ENCODE measurements at places on chromosomes 7 and 10.

DNA sequence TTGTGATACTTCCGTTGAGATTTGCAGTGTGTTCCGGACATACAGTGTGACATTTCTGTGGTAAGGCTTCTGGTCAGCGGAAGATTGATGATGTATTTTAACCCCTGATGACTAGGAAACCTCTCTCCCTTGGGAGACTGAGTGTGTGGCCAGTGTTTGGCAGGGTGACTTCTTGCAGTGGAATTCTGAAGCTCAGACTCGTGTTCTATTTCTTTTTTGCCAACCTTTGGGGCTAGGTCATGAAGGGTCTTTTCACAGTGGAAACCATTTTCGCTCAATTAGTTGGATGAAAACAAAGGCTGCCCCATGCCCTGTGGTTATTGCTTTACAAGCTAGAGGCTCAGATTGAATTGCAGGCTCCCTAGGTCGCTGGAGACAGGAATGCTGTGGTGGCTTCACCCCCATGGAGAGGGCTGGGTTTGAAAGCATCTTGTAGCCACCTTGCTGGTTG is 288.9 kb downstream of the BBS9 start:
- DNase-seq = no peak

DNA sequence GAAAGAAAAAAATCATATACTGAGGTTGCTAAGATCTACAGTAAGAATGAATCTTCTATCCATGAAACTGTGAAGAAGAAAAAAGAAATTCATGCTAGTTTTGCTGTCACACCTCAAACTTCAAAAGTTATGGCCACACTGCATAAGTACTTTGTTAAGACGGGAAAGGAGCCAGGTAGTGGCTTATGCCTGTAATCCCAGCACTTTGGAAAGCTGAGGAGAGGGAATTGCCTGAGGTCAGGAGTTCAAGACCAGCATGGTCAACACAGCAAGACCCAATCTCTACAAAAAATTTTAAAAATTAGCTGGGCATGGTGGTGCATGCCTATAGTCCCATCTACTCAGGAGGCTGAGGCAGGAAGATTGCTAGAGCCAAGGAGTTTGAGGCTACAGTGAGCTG is 22.1 kb downstream of the CCDC186 start:
- DNase-seq = no peak

- no peak for DNase-seq
These were observed 30.4 kb downstream of the RAMP3 start for GRCh38 chr7:45187946-45188411.

DNA sequence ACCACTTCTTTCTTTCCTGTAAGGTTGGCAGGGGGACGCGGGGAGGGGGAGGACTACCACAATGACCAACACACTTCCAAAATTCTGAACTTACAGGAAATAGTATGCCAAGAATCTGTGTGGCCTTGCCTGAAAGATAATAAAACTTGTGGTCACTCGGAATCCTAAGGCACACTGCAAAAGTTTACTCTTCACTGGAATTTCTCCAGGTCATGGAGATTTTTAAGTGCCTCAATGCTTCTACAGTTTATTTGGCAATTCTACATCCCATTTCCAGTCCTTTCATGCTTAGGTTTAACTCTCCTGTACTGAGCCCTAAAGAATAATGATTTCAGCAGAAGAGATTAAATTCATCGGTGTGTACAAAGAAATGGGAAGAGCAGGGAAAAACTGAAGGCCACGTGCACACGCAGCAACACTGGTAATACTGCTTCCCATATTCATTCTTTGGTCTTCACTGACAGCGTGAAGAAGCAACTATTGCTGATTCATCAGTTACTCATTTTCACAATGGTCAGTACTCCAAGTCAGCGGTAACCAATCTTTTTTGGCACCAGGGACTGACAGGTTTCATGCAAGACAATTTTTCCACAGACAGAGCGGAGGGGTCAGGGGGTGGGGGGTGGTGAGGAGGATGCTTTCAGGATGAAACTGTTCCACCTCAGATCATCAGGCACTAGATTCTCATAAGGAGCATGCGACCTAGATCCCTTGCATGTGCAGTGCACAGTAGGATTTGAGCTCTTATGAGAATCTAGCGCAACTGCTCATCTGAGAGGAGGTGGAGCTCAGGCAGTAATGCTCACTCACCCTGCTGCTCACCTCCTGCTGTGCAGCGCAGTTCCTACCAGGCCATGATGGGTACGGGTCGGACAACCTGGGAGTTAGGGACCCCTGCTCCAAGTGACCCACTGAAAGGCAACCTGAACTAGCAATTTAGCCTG is 9.8 kb downstream of the LARP4B start:
- no peak for DNase-seq

- DNase-seq = no peak
These were observed 3.1 kb downstream of the PWWP2B start for GRCh38 chr10:132400041-132400546.

DNA sequence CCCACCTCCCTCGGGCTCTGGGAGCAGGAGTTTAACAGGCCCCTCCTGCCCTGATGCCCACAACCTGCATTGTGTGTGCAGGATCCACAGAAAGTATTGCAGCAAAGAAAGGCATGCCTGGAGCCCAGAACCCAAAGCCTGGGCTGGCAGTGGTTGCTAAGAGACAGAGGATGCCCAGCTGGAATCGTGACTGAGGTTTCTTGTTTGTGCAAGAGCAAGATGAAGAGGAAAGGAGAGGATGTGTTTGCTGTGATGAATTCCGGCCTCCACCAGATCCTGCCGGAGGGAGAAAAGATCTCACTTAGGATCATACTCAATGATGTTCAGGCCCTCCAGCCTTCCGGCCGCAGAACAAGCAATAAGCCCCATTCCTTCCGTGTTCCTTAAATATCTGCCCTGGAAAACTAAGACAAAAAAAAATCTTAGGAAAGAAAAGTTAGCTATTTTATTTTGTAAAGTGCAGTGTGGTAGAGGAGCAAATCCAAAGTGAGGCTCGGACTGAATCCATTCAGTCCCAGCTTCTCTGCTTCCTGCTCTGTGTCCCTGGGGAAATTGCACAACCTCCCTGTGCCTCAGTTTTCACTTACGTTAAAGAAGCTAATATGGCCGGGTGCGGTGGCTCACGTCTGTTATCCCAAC is 57.1 kb downstream of the SLIT1 start:
- DNase-seq = no peak

- no peak for DNase-seq
These were observed 9.9 kb downstream of the CLDN12 start for GRCh38 chr7:90413185-90413528.

DNA sequence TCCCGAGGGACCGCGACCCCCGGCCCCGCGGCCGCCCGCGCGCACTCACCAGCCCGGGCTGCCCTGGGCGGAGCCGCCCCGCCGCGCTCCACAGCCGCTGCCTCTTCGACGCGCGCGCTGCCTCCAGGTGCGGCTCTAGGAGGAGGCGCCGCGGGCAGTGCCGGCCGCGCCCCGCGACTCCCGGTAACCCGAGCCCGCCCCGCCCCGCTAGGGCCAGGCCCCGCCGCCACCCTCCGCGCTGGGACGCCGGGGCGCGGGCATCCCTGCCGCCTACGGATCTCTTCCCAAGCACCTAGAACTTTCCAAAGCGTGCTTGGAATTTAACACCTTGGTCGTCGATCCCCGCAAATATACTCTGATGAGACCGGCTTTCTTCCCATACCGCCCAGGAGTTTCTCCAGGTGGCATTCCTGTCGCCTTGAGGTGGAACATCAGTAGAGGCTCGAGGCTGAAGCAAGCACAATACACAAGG is at the start of gene SLC26A5:
Gene SLC26A5, minus strand, starts transcription at position 159 of the 472 bp plus-strand sequence. CDS start 24,693 bp downstream, outside the sequence.
- DNase-seq = no peak

GRCh38 chr10:51743146-51743545 is 43.8 kb upstream of the CSTF2T start:
- DNase-seq = no peak

DNA sequence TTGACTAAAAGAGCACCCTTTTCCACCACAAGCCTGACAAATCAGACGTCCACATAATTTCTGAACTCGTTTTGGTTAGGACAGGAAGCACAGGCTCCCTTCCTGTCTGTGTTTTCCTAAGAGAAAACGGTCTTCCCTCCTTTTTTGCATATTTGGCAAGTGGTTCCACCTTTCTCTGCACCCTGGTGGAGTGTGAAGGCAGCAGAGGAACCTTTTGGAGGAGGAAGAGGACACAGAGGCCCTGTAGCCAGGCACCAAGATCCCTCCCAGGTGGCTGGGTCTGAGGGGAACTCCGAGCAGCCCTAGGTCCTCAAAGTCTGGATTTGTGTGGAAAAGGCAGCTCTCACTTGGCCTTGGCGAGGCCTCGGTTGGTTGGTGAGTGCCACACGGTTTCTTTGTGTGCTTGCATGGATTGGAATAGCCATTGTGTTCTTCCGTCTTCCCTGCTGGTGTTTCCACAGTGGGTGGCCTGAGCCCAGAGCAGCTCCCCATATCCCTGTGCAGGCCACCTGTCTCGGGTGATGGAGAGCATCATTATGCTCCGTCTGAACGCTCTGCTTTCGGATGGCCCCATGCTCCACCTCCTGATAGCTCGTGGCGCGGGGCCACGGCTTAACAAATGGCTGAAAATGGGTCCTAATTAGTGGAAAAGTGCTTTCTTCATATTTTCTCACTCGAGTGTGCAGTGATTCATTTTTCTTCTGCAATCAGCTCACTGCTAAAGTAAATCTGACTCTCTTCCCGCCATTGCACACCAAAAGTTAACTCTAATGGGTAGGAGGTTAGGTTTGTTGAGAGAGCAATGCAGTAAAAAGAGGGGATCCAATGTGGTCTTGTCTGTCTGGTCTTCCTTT is 4.2 kb downstream of the IKZF1 start:
- DNase-seq = no peak

- DNase-seq = no peak
These were observed 38.1 kb upstream of the GRM8 start for GRCh38 chr7:127290801-127291361.

DNA sequence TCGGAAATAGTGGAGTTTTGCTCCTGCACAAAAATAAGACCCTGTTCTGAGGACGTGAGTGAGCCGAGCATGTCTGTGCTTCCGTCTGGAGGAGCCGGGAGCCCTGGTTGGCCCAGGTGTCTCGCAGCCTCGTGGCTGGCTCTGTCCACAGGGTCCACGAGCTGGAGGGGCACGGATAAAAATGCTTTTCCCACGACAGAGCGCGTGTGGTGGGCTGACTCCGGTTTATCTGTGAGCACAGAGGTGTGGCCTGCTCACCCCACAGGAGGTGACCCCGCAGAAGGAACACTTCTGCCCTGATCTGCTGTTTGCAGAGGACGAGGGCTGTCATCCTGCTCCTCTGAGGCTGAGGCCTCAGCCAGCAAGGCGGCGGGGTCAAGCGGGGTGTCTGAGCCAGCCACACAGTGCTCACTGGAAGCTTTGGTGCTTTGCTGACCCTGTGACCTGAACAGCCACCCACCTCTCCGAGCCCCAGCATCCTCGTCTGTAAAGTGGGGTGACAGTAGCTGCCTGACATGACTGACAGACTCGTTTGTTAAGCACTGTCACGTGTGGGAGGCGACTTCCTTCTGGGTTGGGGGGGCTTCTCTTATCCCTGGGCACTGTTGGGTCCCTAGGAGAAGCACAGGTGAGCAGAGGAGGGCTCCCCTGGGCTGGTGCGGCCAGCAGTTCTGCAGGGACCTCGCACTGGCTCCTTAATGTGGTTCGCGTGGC is 162.5 kb downstream of the DNAJB6 start:
- DNase-seq = no peak

DNA sequence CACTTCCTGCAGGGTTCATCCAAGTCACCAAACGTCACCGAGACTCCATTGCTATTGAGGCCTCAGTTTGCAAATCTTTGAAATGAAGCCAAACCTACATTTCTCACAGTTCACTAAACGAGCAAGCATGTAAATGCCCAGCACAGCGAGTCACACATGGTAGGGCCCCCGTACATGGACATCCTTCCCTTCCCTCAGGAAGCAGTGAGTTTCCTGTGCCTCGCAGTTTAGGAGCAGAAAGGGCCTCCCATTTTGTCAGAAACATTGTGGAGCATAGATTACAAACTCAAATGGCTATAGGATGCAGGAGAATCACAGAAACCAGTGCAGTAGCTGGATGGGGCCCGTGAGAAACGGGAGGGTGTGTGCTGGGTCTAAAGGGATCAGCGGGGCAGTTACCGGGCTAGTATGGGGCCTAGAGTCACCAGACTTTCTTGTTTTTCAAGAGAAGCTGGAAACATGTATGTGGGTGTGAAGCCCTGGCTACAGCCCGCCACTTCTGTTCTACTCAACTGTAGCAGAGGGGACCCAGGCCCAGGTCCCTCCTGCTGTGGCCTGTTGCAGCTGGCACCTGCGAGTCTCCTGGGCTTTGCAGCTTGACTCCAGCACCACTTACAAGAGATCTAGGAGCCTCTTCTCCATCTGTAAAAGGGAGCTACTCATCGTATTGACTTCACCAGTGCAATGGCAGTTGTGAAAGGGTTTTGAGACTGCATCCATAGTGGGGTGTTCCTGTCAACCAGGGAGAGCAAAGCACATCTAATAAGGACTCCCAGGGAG is 14.2 kb upstream of the SLC18A3 start:
- DNase-seq = no peak

DNA sequence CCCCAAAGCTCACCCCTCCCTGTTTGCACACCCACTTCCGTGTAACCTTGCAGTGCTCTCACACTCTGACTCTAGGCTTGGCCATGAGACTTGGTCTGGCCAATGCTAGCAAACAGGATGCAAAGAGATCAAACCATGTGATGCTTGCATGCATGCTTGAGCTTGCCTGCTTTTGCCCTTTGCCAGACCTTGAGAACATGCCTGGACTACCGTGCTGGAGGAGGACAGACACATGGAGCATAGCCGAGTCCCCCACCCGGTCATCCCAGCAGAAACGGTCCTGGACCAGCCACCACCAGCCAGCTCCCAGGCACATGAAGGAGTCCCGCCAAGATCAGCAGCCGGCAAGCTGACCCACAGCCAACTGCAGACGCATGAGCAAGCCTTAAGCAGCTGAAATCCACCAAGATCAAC is 23.4 kb downstream of the PYROXD2 start:
- DNase-seq = no peak

DNA sequence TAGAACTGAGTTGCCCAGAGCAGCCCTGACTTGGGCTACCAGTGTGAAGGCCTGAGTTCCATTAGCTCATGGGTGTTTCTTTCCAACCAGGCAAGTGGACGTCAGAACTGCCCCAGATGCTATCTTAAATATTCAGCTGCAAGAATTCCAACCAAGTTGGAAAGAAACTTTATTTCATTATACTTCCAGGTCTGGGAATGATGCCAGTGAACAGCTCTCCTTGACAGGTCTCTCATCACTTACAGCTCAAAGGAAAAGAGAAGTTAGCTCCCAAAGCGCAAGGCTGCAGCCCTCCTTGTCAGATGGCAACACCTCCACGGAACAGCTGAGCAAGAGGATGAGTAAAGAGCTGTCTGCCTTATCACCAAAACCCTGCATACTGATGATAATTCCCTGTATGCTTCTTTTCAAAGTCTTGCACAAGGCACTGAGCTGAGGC is 255.5 kb upstream of the AOAH start:
- peak; percentile 56 for DNase-seq

GRCh38 chr7:91565499-91566401 is 301.5 kb downstream of the FZD1 start:
- DNase-seq = peak; percentile 22

Data from uterus (tissue), 4 donors.